ENCODE measurements at places on chromosomes 2 and 18.

- DNase-seq, result no peak
Observed at GRCh38 chr18:44958455-44958854, 277.8 kb downstream of the SETBP1 start.

GRCh38 chr2:142951190-142952007 is 73.9 kb downstream of the KYNU start:
- no peak for DNase-seq

- DNase-seq, result no peak
Observed at GRCh38 chr18:70413455-70413854, 124.6 kb downstream of the SOCS6 start.

- DNase-seq, result no peak
Observed at GRCh38 chr2:127305990-127306585, 12.1 kb upstream of the ERCC3 start.

DNA sequence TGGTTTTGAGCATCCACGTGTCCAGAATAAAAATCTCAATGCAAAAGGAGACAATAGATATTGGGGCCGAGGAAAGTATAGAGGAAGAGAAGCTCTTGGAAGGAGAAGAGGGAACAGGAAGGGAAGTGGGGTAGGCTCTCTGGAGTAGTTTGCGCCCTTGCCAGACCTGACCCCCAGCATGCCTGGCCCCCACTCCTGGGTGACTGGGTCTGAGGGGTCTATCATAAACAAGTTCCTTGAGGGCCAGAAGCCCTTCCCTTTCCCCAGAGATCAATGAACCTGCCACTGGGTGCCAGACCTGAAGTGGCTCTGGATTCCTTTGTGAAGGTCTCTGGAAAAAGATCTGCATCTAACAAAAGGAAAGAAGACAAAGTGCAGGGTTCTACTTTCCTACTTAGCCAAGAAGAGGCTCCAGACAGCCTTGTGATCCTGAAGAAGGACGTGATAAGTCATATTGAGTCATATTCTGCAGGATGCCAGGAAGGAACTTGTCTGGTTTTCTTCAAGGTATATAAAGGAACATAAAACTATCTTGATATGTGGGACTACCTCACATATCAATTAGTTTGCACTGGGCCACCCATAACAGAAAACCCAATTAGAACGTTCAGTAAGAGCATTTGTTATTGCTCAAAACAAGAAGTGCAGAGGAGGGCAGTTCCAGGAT is 18.7 kb upstream of the ATOH8 start:
- no peak for DNase-seq

DNA sequence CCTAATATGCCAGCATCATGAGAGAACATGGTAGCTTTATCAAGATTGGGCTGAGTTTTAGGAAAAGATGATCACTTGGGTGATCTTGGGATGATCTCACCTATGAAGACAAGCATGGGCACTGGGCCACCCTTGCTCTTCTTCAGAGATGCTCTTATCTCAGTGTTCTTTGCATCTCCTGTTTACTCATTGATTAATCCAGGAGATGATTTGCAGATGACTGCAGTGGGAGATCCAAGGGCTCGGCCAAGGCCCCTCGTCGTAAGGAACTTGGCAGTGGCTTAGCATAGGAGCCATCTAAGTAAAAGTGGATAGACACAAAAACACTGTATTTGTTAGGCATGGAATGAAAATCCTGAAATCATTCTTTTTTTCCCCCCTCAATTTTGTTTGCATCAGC is 228.4 kb downstream of the FHOD3 start:
- DNase-seq, result no peak

DNA sequence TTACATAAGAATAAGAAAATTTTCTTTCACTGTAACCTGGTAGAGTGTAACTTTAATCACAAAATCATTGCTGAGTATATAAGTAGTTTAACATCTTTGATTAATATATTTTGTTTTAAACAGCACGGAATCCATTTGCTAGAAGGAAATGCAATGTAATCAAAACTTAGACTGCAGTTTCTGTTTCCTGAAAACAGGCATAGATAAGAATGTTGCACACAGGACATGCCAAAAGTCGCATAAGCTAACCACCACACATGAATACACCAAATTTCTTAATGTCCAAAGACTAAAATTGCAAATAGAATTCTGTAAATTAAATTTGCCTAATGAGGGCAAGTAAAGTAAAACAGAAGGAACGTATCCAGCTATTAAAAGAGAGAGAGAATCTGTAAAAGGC is 51.0 kb upstream of the SERPINB2 start:
- no peak for DNase-seq

- no peak for DNase-seq
Observed at GRCh38 chr18:30982285-30982992, 60.1 kb downstream of the DSC3 start.

- no peak for DNase-seq
Observed at GRCh38 chr2:28336982-28337627, 55.6 kb upstream of the FOSL2 start.

DNA sequence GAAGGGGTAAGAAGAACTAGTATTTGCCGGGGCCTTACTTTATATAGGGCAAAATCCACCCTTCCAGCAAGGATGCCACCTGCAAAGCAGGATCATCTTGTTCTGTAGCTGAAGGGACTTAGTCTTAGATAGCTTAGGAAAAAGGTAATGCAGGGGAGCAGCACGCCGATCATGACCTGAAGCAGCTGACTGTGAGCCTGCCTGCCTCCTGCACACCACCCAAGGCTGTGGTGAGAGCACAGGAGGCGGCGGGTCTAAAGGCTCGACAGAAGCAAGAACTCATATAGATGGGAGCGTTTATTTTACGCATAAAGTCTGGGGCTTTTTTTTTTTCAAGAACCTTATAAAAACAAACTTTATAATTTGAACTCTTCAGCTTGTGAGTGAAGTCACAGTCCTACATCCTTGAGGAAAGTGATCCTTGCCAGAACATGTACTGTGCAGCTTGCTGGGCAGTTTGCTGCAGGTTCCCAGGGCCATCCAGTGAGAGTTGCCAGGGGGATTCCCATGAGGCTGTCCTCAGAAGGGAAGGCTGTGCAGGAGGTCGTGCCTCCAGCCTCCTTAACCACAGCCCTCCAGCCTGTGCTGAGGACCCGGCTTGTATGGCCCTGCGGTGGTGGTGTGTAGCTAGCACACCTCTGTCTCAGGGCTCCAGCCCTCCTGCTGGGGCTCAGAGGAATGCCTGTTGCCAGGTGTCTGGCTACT is 92.1 kb downstream of the RNF144A start:
- DNase-seq, result no peak

DNA sequence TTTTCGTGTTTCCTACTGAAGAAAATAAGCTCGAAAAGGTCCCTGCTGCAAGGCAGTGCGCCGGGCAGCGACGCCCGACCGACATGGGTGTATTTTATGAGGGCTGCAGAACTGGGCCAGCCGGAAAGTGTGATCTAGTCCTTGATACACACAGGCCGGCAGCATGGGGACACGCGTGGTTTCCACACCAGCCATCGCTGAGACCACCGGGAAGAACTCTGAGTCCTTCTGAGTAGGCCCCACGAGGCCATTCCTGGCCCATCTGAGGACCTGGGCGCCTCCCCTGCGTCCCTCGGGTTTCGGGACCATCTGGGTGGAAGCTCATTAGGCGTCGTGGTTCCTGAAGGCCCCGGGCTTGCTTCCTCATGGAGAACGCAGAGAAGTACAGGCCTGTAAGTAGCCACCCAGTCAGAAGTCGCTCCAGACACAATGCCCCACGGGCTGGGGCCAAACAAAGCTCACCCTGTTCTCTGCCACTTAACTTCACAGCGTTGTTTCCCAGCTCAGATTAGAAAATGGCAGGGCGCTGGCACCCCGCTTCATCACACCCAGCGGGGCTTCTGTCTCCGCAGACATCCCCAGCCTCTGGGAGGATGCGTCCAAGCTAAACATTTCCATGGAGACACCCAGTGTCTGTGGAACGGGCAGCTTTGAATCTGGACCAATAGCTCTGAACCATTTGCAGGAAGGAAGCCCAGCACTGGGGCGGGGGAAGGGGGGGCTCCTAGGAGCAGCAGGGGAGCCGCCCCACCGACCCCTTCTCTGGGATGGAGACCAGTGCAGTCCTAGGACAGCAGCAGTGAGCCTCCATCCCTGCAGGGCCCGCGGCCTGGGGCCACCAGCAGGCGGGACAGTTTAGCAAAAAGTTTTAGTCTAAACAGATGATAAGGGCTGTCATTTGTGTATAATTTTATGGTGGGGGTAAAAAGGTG is 2.4 kb downstream of the NFATC1 start:
- DNase-seq, result no peak

DNA sequence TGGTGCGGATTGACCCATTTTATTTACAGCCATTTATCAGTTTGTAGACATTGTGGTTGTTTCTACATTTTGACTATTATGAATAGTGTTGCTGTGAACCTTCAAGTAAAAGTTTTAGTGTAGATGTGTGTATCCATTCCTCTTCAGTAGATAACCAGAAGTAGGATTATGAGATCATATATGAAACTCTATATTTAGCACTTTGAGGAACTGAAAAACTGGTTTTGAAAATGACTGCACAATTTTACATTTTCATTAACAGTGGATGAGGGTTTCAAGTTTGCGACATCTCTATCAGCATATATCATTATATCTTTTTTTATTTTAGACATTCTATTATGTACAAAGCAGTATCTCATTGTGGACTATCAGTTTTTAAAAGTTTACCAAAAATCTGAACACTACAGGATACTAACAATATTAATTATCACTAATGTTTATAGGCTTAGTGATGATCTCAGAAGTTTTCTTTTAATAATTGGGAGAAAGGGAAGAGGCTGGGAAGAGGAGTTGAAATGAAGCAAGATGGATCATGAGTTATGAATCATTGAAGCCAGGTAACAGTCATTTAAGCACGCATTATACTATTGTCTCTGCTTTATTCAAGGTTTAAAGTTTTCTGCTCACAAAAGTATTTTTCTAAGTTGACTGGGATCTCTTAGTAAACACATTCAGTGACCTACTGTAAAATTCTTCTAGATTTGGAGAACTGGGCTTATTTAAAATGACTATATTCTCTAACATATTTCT is 329.0 kb upstream of the LRATD1 start:
- DNase-seq, result no peak

GRCh38 chr2:193476171-193476800 is 1281.6 kb upstream of the TMEFF2 start:
- DNase-seq, result no peak

DNA sequence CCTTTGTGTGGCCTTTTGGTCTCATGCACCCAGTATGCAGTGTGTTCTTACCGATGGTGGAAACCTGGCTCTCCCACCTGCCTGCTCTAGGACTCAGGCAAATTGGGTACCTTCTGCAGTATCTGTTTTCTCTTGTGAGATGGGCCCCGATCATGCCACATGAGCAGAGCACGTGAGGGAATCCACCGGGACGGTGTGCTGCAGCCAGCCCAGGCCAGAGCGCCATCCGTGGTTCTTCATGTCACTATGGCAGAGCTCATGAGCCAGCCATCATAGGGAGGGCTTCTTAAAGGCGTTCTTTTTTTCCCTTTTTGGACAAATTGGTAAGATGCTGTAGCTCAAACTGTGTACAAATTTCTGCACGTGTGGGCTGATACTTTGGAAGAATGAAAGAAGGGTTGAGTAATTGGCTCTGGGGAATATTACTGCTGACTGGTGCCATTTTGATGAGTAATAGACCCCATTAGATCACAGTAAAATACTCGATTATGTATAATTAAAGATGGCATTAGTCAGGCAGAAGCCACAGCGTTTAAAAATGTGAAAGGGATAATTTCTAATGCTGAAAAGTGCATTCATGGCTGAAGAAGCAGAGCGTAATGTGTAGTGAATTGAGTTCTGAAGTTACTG is 19.2 kb downstream of the SH3RF3 start:
- no peak for DNase-seq

GRCh38 chr18:56036741-56037140 is 448.7 kb upstream of the TCF4 start:
- DNase-seq, result no peak

DNA sequence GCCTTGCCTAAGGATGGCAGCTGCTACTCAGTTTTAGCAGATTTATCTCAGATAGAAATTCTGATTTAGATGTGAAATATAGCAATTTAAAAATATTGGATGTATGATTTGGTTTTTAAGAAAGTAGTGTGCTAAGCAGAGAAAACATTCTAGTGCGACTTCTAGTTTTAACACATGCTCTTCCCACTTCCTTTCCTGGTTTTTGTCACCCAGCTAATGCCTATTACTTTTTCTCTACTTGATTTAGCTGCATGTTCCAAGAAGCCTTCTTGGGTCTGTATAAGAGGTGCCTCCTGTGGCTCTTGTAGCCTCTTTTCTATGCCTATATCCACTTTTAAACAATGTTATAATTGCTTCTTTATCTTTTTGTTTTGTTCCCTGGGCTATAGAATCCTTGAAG is 53.0 kb downstream of the GPD2 start:
- no peak for DNase-seq

- DNase-seq, result no peak
Observed at GRCh38 chr2:109349503-109350465, 220.8 kb downstream of the SH3RF3 start.

GRCh38 chr2:140348826-140349225 is 1568.6 kb upstream of the NXPH2 start:
- DNase-seq, result no peak
